GM04504 (cell line): ENCODE measurements at places on chromosomes 11 and 22.

DNA sequence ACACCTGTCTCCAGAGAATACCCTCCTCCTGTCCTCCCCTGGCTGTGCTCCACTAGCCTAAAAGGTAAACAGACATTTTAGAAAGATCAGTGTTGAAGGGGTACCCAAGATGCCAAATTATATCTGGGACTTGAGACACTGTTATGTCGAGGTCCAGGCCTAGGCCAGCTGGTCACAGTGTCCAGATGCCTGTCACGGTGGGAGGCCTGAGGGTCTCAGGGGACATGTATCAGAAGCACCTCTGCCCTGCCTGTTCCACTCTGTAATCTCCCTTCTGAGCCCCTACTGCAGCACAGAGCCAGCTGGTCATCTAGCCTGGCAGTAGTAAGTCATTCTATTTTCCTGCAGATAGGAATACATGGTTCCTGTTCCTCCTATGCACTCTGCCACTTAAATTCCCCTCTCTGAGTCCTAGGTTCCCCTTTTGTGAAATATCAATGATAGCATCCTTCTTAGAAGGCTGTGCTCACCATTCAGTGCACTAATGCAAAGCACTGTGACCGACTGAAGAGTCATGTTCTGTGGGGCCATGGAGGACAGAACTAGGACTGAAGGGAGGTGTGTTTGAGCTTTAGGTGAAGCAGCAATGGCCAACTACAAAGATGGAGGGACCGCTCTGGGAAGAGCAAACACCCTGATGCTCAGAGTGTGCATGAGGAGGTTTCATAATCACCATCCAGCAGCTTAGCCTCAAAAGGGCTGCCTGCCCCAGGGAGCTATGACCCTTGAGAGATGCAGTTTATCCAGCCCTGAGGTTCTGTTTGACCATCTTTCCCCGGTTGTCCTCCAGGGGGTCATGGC, 44.8 kb upstream of the TUB start:
- no peak for DNase-seq

GRCh38 chr11:125348674-125349309, 147.3 kb downstream of the FEZ1 start:
- no peak for DNase-seq

DNA sequence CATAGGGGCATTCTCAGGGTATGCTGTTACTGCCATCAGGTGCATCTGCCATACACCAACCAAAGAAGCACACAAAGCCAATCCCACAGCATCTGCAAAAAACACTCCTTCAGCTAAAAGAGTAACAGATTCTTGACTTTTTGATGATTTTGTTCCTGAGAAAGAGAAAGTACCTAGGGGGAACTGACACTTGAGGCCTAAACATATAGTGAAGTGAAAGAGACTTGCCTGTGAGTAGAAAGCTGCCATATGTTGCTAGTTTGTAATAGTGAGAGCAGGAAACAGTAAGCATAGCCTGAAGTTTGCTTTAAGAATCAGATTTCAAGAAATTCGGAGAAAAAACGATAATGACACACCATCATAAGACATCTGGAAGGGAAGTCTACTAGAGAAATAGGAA, 97.9 kb upstream of the CTSC start:
- DNase-seq: no peak

DNA sequence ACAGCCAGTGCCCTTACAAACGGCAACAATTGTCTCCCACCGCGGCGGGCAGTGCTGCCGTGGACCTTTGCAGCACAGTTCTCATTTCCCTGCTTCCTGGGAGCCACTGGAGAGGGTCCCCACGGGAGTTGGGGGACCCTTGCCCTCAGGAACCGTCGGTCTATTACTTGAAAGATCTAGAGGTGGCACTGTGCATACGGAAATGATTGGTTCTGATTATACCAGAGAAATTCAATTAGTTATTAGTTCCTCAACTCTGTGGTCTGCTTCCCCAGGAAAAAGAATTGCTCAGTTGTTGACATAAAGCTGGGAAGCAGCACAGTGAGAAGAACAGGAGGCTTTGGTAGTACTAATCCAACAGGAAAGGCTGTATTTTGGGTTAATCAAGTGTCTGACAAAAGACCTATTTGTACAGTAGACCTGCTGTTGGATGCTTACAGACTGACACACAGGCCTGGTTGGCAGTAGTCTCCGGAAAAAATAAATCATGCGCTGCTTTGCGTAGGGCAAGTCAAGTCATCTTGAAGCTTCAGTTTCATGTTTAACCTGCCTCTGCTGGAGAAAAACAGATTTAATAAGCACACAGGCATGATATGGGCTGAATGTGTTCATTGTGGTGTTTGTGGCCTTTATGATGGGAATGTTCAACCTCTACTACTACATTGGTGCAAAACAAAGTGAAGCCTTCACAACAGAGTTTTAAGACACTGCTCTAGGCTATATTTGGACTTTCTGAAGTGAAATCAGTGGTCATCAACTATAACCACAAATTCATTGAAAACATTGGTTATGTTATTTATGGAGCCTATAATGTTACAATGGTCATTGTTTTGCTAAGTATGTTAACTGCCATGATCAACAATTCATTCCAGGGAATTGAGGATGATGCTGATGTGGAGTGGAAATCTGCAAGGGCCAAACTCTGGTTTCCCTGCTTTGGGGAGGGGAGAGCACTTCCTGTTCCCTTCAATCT, 54.6 kb upstream of the SC5D start:
- peak; percentile 38 for DNase-seq

DNA sequence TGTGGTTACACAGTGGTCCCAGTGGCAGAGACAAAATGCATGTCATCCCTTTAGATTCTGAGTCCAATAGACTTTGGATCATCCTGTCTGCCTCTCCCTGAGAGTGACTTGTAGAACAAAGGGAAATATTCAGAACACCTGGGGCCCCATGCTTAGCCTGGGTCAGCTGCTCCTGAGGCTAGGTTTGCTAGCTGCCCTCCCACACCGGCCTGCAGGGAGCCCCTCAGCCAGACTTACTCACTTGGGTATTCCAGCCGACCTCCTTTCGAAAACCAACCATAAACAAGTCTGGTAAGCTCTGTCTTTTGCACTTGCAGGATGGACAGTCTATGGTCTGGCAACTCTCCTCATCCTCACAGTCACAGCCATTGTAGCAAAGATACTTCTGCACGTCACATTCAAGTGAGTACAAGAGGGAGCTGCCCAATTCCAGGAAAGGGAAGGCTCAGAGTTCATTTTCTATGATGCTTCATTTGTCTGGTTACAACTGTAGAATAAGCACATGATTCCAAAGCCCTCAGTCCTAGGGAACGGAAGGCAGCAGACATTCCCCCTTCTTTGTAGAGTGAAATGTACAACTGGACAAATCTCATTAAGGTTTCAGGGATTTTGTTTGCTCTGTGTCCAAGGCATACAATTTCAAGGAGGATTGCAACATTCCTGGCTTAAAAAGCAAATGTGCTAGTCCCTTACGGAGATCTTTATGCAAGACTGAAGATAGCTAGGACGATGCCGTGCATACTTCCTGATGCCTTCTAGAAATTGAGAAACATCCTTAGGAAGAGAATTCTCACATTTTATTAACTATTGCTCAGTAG, 65.5 kb upstream of the EMID1 start:
- peak; percentile 22 for DNase-seq

DNA sequence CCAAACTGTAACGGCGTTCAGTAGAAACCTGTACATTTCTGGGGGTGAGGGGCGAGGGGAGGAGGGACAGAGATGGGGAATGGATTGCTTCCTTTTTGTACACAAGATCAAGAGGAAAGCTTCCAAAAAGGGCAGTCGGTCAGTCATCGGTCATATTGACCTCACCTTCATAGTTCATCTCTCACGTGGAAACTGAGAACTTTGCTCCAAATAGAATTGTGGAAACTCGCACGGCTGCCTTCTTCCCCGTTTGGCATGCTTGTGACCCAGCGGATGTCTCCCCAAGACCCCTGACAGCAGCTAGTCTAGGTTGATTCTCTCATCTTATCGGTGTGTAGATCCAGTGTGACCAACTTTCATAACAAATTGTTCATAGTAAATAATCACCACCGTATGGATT, 47.6 kb downstream of the KCNC1 start:
- DNase-seq: no peak

DNA sequence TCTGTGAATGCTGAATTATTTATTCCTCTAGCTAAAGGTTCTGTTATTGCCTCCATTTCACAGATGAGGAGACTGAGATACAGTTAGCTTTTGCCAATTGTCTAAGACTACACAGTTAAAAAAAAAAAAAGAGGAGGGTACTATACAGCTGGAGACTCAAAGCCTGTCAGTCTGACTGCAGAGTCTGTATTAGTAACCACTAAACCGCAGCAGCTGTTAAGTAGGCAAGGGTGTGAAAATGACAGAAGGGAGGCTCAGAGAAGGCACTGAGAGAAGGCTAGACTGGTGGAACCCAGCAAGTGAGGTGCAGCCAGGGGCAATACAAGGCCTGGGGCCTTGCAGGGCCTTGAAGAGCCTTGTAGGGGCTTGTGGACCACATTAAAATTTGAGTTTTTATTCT, 181.2 kb downstream of the CSNK2A3 start:
- DNase-seq: no peak

GRCh38 chr11:2366276-2366675, 10.8 kb upstream of the CD81 start:
- DNase-seq: no peak

DNA sequence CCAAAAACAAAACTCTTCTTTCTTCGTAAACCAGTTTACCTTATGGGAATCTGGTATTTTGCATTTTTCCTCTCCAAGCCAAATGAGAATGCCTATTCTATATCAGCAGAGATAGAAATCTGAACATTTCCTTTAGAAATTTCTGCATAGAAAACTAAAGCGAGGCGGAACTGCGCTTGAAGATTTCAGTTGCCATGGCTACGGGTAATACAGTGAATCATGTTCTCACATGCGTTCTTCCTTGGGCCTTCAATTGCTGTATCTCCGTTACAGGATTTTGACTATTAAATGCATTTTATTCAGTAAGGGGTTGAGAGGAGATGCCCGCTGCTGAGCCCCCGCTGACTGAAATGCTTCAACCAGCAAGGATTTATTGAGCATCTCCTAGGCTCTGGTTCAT, 108.2 kb upstream of the CRYBB3 start:
- DNase-seq: no peak

DNA sequence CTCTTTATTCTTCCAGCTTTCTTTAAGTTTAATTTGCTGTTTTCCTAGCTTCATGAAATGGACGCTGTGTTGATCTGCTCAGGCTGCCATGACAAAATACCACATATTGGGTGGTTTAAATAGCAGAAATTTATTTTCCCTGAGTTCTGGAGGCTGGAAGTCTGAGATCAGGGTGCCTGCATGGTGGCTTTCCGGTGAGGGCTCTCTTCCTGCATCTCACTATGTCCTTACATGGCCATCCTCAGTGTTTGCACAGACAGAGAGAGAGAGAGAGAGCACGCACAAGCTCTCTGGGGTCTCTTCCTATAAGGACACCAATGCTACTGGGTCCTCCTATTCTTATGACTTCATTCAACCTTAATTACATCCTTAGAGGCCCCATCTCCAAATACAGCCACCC, 28.7 kb downstream of the MCAM start:
- DNase-seq: no peak

DNA sequence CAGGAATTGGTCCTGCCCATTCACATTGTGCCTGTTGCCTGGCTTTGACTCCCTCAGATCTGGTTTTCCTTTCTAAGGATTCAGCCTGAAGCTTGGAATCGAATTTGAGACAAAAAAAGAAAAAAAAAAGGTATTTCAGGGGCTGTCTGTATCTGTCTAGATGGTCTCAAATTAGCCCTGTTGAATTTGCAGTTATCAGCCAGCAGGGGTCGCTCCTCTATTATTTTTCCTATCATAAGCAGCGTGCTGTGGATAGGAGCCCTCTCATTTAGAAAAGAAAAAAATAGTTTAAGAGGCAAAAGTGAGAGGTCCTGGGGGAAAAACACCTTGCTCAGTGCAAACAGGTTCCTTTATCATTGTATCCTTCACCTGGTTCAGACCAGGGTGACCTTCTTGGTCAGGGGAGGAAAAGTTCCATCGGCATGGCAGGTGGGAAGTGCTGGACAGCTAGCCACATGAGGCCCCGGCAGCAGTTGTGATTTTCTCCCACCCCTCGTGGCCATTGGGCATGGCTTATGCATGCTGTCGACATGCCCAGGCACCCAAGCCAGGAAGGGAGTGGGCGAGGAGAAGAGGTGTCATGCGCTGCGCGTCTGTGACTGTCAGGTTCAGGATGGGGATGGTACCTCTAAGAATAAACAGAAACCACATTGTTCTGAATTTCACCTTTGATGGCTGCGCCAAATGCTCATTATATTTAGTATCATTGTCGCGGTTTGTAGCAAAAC, 13.1 kb downstream of the OR5AK2 start:
- DNase-seq: no peak
